ENCODE measurements at places on chromosomes 2 and 18.

DNA sequence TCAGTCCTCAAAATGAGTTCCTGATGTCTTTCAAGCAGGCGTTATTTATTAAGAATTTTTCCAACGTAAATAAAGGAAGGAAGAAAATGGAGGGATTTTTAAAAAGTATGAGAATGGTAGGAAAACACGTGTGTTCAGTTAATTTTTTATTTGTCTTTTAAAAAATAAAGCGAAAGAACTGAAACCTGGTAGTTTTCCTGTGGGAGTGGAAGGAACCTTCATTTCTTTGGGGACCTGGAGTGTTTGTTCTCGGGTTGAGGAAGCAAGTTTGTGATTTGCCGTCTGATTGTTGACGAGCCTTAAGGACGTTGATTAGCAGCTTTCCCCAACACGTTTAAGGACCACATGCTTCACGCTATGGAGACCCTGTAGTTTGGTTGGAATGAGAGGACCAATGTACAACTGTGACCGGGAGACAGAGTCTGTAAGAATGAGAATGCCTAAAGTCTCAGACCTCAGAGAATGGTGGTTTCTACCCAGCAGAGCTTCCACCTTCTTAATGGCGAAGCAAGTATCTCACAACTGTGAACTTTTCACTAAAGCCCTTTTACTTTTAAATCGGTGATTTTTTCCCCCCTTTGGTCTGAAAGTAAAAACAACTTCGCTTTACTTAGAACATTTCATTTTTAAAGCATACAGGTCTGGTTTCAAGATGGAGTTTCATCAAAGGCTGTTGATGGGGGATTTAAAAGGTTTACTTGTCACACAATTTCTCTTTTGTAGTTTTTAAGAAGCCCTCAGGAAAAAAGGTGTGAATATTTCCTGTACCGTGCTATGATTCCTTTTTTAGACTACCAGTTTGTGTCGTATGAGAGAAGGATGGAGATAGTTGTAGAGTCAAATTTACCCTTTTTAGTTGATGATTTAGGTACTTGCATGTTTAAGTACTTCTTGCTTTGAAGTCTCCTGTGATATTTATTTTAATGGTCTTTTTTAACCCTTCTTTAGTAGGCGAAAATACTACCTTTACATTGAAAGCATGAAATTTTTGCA, 1.4 kb downstream of the TTC39C start:
- no peak for DNase-seq

DNA sequence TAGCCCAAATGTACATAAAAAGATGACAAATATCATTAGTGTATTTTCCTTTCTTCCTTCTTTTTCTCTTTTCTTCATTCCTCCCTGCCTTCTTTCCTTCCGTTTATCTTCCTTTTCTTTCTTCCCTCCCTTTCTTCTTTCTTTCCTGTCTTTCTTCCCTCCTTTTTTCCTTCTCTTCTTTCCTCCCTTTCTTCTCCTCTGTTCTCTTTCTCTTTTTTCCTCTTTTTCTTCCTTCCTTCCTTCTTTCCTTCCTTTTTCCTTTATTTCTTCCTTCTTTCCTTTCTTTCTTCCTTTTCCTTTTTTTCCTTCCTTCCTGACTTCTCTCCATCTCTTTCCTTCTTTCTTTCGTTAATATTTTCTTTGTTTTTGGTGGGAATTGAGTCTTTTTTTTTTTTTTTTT, 256.9 kb upstream of the CNTNAP5 start:
- DNase-seq: no peak

- no peak for DNase-seq
These were observed 171.8 kb downstream of the ASXL3 start for GRCh38 chr18:33749834-33750233.

GRCh38 chr2:203870481-203870880, 2.9 kb downstream of the CTLA4 start:
- no peak for DNase-seq

DNA sequence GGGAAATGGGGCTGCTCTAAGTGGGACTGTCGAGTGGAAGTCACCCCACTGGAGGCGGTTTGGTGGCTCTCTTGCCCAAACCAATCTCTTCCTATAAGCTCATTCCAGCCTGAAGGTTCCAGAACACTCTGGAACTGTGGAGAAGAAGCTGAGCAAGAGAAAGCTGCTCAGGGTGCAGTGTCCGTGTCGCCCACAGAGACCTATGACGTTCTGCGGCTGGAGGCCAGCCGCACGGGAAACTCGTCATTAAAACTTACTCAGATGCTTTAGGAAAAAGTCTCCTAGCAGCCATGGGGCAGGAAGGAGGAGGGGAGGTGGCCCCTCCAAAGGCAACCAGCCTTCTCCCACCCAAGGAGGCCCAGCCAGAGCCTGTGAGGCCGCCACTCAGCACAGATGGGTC, 41.7 kb downstream of the ADCY3 start:
- no peak for DNase-seq

DNA sequence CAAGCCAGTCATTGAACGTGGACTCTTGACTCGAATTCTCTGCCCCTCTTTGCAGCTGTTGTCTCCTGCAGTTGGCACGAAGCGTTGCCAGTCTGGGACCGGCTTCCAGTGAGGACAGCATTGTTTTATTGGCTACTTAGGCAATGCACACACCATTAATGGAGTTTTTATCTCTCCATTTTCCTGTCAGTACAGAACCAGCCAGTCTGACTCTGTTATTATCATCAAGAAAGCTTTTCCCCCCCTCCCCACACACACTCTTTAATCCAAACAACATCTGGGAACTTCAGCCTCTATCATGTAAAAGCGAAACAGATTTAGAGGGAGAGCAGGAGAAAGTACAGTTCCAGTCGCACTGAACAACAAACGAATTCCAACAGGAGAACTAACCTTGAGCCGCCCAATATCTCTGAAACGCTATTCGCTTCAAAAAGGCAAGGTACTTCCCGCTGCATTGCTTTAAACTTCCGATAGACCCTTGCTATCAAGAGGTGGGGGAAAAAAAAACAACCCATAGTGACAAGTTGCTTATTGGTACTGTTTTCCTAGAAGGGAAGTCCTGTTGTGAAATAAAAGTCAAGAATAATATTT, 38.2 kb downstream of the ACVR1 start:
- peak; percentile 62 for DNase-seq

DNA sequence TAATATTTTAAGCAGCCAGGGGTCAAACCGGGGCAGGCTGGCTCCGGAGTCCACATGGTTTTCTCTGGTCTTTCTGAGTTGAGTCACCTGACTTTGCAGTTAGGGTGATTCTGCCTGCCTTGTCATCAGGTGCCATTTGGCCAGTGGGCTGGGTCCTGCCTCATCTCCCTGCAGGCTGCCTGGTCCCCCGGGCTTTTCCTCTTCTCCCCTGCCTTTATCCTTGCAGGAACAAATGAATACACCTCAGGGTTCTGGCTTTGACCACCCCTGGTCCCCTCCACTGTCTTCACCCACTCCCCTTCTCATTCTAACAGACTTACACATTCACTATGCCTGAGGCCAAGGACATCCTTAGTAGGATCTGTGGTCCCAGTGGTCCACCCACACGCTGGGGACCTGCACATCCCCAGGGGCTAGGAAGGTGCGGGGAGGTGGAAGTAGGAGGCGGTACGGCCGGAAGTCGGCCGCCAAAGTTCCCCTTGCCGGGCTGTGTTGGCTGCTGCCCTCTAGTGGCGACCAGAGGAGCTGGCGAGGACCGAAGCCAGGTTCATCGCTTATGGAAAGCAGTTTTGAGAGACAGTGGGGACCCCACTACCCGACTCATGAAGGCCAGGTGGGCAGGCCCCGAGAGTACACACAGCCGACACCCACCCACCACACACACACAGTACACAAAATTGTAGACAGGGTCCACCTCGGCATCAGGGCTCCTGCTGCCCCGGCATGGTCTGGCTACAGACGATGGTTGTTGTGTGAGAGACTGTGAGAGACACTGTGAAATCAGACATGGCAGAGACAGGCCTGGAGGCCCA, 6.3 kb upstream of the TEX261 start:
- peak; percentile 76 for DNase-seq

DNA sequence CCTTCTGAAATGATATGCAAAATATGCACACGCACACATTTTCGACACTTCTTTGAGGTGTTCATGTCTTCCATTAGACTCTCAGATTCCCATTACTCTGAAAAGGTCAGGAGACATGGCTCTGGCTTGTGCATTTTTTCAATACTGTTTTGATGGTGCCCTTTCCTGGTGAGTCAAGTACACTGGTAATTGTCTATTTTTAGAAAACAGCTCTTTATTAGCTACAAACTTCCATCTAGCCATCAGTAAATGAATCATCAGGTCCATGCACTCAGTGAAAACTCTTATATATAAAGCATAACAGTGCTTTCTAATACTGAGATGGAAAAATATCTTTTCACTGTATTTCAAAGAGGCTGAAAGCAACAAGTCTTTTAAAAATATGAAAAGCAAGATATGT, 194.9 kb downstream of the GALNT1 start:
- no peak for DNase-seq

- no peak for DNase-seq
These were observed 19.8 kb upstream of the BCL11A start for GRCh38 chr2:60573251-60573650.

GRCh38 chr2:153196378-153197058, 282.0 kb downstream of the RPRM start:
- no peak for DNase-seq

DNA sequence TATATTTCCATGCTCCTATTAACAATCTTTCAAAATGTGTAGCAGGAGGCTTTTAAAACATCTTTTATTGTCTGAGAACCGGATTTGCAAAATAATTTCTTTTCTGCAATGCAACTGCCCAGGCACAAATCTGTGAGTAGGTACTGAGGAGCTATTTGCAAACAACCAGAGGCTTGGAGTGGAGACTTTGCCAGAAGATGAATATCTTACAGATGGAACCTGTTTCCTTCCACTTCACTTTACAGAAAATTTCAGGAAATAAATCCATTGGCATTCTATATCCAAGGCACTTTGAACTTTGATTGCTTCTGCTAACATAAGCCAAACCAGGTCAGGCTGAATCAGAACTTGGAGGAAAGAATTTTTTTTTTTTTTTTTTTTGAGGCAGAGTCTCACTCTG, 237.4 kb upstream of the REV1 start:
- DNase-seq: no peak

GRCh38 chr2:169877398-169877797, 50.1 kb downstream of the UBR3 start:
- peak; percentile 72 for DNase-seq

DNA sequence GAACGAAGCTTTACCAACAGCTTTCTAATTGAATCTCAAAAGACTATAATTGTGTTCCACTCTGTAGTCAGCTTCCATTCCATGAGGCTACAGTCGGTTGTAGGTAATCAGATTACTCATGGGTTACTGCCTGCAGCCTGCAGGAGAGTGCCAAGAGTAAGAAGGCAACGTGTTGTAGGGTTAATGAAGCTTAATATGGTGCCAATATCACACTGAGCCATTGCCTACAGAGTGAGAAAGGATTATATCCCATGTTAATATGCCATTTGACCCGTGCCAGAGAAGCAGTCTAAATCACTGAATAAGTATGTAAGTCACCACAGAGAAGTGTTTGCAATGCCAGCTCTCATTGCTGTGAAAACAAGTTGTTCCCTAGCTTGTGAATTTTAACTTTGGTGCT, 734.5 kb upstream of the ACVR2A start:
- no peak for DNase-seq

GRCh38 chr2:218391202-218391601, 8.5 kb upstream of the CTDSP1 start:
- no peak for DNase-seq

GRCh38 chr2:75277111-75277510, 77.8 kb upstream of the TACR1 start:
- DNase-seq: peak; percentile 33

- no peak for DNase-seq
These were observed 26.7 kb downstream of the CIB4 start for GRCh38 chr2:26614216-26615138.

GRCh38 chr2:79935771-79936657, 368.5 kb downstream of the LRRTM1 start:
- DNase-seq: peak; percentile 74

GRCh38 chr2:196431957-196432356, 207.6 kb upstream of the CCDC150 start:
- DNase-seq: peak; percentile 52

GRCh38 chr2:220065581-220065980, 438.2 kb downstream of the SLC4A3 start:
- no peak for DNase-seq

- no peak for DNase-seq
These were observed 32.6 kb downstream of the ALPK2 start for GRCh38 chr18:58596265-58596681.

DNA sequence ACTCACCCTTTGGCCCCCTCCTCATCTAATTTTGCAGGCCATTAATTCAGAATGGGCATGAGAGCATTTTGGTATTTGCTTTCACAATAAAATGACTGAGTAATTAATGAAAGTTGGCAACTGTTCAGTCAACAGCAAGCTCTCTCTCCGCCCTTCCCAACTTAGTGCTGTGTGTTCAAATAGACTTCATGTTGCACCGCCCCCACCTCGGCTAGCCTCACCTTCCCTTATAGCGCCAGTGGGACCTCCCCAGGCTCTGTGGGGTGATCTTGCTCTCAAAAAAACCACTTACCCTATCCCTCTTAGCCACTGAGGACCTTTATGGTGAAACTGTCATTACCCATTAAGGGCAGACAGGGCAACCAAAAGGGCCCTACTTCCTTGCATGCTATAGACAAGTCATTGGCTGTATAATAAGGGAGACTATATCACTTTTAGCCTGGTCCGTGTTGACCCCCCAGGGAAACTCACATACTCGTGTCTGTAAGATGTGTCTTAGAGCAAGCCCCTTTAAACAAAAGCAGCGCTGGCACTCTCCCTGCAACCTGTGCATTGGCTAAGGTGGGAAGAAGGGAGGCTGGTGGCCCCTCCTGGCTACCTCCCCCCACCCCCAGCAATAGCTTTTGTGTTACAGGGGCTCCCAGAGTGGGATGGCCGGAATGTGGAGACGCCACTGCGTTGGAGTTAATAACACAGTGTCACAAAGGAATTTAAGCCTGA, 15.2 kb downstream of the EN1 start:
- DNase-seq: no peak

DNA sequence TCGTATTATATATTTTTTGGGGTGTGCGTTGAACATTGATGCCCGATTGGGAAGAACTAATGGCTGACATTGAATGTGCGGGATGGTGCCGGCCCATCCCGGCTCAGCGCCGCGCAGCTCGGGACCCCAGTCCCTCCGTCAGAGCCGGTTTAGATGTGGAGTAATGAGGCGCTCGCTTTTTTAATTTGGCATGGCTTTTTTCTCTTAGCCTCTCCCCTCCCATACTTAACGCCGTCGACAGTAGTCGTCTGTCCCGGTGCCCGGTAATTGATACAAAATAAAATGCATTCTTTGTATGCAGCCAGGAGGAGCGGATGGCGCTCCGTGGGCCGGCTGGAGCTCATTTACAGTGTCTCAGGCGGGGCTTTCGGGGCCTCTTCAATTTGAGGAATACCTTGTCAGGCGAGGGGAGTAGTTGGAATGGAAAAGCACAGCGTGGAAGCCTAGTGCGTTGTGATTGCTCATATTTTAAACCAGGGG, 209.2 kb downstream of the GBX2 start:
- DNase-seq: no peak

DNA sequence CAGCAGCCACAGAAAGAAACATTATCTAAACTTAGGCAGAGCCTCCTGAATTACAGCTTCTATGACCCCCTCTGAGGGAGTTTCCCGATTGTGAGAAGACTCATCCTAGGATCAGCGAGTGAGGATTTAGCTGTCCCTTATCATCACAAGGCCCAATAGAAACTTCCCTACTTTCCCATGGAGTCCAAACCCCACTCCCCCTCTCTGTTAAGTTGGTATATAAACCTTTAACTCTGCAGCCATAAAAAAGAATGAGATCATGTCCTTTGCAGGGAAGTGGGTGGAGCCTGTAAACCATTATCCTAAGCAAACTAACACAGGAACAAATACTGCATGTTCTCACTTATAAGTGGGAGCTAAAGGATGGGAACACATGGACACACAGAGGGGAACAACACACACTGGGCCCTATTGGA, 78.8 kb downstream of the MYL12B start:
- peak; percentile 19 for DNase-seq

All from choroid plexus epithelial cell (primary cell).